ENCODE measurements at places on chromosomes 7 and 10.

DNA sequence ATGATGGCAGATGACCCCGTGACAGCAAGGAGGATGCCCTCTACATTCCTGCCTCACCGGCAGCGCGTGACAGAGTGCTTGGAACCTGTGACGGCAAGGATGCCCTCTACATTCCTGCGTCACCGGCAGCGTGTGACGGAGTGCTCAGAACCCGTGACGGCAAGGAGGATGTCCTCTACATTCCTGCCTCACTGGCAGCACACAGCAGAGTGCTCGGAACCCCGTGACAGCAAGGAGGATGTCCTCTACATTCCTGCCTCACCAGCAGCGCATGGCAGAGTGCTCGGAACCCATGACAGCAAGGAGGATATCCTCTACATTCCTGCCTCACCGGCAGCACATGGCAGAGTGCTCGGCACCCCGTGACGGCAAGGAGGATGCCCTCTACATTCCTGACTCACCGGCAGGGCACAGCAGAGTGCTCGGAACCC lies 231.0 kb downstream of the DIP2C start:
- DNase-seq: no peak

GRCh38 chr7:134996097-134996550 lies 9.8 kb downstream of the AGBL3 start:
- DNase-seq: no peak

DNA sequence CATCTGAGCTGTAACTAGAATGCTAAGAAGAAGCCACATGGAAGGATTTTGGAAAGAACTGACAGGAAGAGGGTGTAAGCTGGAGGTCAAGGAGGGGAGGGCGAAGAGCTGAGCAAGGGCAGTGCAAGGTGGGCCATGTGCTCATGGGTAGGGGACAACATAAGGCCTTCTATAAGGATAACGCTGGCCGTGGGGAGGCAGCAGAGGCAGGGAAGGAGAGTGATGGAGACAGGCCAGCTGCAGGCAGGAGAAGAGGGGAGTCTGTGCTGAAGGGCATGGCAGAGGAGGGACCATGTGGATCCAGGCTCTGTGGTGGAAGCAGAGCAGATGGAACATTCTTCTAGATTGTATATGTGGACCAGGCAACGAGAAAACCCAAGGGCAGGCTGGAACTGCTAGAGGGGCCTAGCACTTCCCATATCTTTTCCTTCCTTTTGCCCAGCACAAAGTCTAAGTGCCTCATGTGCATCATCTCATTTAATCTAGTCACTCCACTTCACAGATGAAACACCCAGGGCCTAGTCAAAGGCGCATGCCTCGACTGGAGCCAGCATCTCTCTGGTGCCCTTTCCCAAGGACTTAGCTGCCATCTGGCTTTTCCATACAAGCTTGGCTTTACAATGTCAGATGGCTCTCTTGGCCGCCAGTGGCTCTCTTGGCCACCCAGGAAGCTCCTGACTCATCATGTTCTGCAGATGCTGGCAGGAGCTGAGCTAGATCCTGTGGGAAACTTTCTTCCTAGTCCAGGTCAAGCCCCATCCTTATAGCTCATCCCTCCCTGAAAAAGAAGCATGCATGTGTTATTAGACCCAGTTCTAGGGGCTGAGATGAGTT lies 6.6 kb downstream of the LRRC18 start:
- DNase-seq: no peak

DNA sequence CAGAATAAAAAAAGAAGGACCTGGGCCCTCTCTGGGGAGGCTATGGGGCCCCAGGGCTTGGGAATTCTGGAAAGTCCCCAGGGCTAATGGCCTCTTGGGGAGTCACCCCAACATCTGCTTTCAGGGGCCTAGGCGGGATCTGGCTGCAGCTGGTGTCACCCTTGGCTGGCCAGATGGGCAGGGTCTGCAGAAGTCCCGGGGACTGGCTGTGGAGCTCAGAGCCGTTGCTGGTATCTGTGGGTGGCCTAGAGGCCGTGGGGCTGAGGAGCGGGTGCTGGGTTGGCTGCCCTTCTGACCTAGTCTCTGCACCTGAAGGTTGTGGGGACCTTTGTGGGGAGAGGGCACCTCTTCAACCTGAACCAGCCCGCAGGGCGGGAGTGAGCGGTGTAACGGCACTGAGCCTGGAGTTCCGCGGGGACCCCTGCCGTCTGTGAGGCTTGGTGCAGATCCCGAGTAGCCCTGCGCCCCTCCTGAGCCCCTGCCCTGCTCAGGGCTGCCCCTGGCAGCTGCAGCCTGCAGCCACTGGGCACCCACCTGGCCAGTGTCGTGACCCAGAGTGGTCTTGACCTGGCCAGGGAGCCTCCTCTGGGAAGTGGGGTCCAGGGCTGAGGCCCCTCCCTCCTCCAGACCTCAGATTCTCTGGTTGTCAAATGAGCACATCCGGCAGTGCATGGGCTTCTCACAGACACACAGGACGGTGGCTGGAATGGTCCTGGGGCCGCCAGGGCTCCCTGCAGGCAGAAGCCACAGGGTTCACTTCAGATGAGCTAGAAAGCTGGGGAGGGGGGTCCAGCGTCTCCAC lies 51.5 kb downstream of the UNCX start:
- no peak for DNase-seq

GRCh38 chr7:30836991-30837390 lies 65.8 kb downstream of the MINDY4 start:
- no peak for DNase-seq

DNA sequence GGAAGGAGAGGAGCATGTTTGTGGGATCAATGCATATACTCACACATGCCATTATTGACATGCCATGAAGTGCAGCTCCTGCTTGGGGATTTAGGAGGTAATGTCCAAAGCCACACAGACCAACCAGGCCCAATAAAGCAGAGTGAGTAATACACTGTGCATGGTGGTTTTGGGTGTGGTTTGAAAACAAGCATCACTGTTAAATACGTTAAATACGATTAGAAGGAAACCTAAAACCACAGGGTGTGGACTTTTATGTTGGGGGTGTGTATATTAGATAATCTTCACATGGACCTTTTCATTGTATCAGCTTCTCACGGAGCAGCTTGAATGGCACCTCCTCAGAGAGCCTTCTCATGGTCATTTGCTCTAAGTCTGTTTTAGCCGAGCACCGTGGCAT lies 10.4 kb upstream of the EIF3A start:
- DNase-seq: no peak

GRCh38 chr10:31702005-31702404 lies 226.6 kb downstream of the ARHGAP12 start:
- no peak for DNase-seq

DNA sequence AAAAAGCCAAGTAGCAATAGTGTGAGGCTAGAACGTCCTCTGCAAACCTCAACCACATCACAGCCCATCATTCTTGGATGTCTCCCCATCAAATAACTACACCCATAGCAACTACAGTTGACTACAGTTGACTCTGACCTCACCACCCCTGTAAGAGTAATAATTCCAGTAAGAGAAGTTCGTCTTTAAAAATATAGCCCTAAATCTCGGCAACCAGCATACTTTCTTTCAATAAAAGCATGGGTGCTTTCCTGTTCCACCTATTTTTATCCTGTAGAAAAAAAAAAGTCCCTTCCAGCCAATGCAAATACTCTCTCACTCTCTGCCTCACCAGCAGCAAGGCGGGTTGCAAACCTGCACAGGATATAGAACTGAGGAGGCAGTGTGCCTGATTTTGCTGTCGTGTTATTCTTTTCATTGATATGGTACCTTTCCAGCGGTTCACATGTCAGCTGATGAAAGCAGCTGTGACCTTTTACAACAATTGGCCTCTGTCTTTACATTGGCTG lies 187.5 kb upstream of the NFE2L3 start:
- no peak for DNase-seq

- DNase-seq: no peak
These were observed 116.0 kb downstream of the CHN2 start for GRCh38 chr7:29310625-29311024.

Measured in GOT3 (cell line).